ENCODE measurements at places on chromosomes 16 and 17.

DNA sequence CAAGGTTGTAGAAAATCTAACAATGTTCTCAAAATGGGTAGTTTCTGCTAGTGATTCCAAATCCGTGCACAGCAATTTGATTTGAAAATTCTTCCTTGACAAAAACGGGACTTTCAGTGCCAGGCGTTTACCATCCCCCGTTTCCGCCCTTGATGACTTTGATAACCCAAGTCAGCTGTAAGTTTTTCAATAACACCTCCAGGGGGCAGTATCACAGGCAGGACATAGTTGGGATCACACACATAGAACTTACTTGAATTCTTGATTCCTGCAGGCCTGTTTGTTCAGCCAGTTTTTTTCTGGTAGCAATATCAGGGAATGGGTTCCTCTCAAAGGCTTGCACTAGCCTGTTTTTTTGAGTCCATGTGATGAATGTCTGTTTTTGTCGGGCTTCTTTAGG is 5.6 kb downstream of the DUXB start:
- no peak for DNase-seq

GRCh38 chr16:7167626-7168025 is 165.0 kb upstream of the RBFOX1 start:
- DNase-seq: no peak

DNA sequence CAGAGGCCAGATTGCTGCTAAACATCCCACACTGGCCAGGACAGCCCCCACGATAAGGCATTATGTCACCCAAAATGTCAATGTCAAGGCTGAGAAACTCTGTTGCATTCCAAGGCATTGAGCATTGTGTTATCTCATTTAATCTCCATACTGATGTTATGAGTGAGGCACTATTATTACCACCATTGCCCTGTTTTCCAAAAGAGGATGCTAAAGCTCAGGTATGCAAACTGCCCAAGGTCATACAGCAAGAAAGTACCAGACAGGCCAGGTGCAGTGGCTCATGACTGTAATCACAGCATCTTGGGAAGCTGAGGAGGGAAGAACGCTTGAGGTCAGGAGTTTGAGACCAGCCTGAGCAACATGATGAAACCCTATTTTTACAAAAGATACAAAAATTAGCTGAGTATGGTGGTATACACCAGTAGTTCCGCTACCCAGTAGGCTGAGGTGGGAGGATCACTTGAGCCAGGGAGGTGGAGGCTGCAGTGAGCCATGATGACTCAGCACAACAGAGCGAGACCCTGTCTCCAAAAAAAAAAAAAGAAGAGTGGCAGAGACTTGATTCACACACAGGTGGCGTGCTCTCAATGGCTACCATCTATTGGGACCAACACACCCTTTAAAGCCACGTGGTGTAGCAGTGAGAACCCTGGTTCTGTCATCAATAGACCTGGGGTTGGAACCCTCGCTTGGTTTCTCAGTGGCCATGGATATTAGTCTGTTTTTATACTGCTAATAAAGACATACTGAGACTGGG is 58.8 kb upstream of the GRIN2A start:
- no peak for DNase-seq

DNA sequence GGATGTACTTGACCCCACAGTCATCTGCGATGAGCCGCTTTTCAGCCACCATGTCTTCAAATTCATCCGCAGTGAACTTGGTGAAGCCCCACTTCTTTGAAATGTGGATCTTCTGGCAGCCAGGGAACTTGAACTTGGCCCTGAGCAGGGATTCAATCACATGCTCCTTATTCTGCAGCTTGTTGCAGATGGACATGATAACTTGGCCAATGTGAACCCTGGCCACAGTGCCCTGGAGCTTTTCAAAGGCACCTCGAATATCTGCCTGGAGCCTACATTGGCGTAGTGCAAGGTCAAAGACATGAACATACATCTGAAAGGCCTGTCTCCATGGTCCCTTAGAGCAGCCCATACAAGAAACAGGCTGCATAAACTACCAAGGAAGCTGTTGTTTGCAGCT is 1.8 kb upstream of the TENT4B start:
- no peak for DNase-seq

- no peak for DNase-seq
Measured at GRCh38 chr17:7932949-7933348, 943 bp downstream of the CNTROB start.

DNA sequence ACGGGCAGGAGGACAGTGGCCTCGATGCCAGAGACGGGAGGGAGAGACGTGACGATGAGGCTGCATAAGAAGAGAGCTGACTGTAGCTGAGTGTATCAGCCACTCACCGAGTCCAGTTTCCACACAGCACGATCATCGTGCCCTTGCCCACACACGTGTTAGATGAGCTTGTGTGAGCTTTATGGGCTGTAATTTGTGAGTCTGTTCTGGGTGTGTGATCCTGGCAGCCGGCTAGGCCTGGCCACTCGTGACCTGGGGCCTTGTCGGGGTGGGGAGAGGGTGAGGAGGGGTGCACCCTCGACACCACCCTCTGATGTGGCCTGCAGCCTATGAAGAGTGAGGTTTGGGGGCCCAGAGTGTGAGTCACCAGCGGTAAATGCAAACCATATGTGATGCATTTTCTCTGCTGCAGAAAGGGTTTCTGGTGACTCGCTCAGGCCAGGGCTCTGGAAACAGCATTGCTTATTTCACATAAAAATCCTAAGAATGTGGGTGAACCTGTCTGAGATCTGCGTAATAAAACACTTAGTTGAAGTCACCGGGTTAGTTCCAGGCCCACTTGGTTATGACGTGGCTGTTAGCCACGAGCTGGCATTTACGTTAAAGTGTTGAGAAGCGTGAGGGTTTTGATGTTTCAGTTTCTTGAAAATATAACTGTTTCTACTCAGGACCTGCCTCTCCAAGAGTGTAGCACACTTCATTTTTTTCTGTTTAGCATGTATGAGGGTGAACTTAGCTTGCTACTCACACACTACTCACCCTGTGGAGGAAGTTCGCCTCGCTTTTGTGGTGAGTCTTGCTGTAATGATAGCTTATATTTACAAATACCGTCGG is 4.2 kb downstream of the METRNL start:
- no peak for DNase-seq

- no peak for DNase-seq
Measured at GRCh38 chr17:39222151-39222550, 3.6 kb downstream of the STAC2 start.

- DNase-seq: no peak
Measured at GRCh38 chr17:49573510-49574322, 2.0 kb upstream of the NXPH3 start.

DNA sequence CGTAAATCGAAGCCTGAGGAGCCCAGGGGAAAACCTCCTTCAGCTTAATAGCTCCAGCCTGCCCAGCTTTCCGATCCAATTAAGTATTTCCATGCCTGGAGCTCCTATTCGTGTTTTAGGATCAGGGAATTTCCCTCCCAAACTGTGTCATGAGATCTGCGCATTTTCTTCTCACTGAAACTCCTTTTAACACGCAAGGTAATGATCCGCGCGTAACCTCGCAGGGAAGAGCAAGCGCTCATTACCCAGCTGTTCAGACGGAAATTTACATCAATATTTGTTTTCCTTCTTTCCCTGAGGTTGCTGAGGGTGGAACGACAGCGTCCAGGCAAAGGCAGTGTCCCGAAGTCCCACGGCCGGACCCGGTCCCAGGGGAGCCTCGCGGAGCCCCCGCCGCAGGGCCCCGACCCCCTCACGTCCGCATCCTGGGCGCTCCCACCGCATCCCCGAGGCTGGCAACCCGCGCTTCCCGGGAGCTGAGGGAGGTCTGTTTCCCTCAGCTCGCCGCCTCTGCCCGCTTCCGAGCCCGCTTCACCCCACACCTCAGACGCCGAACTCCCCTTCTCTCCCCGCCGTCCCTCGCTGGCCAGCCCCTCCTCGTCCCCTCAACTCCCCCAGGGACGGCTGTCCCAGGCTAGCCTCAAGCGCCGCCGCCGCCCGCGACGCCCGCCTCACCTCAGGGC is 415 bp downstream of the ABCA5 start:
- DNase-seq: no peak

DNA sequence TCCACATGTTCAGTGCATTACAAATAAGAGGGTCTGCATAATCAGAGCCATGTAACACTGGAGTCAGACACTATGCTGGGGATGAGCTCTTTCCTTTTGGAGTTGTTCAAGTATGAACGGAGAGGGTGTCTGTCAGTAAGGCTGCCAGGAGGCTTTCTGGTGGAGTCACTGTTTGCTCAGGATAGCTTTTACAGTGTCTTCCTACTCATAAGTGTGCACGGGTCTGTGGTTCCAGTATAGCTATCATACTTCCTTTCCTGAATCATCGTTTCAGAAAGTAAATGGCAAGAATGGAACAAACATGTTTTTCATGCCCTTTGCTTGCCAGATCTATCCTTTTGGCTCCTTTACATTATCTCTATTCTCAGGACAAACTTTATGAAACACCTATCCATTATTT is 152.7 kb upstream of the CDH11 start:
- DNase-seq: no peak

GRCh38 chr17:73875346-73875745 is 231.1 kb upstream of the SDK2 start:
- DNase-seq: no peak

GRCh38 chr17:76551685-76552084 is 11.8 kb downstream of the PRCD start:
- DNase-seq: no peak

DNA sequence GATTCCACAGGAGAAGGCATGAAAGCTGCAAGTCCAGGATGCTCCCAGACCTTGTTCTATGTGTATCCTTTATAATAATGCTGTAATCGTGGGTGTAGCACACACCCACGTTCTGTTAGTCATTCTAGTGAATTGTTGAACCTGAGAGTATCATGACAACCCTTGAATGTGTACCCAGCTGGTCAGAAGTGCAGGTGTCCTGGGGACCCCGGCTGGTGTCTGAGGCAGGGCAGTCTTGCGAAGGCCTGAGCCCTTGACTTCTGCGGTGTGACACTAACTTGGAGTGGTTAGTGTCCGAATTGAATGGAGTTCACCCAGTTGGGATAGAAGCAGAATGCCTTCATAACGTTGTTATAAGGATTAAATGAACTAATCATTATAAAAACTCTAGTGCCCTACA is 218.0 kb upstream of the TNRC6C start:
- DNase-seq: no peak

DNA sequence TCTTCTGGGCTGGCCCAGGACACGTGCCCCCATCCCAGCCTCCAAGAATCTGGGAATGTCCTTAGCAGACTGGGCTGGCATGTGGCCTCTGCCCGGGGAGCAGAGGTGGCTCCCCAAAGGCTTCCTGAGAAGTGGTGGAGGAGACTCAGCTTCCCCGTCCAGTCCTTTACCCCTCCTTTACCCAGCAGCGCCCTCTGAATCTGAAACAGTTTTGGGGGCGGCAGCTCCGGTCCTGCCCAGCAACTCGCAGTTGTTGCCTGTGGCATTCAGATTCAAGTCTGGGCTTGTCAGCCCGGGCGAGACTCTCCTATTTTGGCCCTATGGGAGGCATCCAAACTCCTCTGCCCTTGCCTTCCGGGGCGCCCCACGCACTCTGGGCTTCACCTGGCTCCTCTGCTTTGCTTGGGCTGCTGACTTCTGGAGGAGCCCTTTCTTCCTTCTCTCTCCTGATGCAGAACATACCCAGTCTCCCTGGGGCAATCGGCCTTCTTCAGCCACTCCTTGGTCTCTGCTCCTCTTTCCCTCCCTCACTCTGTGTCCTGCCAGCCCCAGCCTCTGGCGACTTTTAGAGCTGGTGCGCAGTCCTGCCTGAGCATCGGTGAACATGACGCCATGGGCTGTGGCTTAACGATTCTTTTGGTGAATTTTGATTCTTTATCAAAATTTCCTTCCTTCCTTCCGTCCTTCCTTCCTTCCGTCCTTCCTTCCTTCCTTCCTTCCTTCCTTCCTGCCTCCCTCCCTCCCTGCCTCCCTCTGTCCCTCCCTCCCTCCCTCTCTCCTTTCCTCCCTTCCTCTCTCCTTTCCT is 55.2 kb downstream of the CMIP start:
- no peak for DNase-seq

GRCh38 chr17:14458724-14459123 is 157.8 kb downstream of the HS3ST3B1 start:
- no peak for DNase-seq

GRCh38 chr17:34603974-34604373 is 24.6 kb downstream of the TMEM132E start:
- DNase-seq: no peak

GRCh38 chr17:19370493-19370960 is 7.8 kb upstream of the MAPK7 start:
- no peak for DNase-seq

GRCh38 chr16:11389631-11390565 is 44.6 kb downstream of the RMI2 start:
- DNase-seq: no peak

DNA sequence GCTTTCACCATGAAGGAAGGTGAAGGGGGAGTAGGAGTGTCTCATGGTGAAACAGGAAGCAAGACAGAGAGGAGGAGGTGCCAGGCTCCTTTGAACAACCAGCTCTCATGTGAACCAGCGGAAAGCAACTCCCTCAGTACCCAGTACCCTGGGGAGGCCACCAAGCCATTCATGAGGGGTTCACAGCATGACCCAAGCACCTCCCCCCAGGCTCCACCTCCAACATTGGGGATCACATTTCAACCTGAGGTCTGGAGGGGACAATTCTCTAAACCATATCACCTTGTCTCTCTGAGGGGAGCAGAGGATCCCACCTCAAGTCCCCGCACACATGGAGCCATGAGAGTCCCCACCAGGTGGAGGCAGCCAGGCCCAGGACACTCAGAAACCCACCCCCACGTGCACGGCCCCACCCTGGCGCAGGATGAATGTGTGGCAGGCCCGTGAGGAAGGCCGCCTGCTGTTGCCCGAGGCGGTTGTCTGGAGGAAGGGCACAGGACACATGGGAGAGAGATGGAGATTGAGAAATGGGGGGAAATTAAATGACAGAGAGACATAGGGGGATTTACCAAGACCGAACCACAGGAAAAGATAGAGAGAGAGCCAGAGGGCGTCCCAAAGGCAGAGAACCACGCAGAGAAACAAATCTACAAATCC is 85.9 kb downstream of the TMEM132E start:
- DNase-seq: no peak

DNA sequence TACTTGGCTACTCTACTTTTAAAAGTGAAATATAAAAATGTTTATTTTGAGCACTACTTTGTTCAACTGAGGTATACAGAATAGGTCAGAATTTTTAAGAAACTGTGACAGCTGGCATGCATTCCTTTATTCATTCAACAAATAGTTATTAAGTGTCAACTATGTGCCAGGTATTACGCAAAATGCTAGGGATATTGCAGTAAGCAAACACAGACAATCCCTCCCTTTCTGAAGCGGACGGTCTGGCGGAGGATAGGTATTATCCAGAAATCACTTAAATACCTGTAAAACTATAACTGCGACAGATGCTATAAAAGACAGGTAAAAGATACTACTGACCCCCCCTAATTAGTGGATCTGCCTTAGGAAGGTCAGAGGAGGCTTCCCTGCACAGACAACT is 26.1 kb downstream of the METTL16 start:
- DNase-seq: no peak

- peak; percentile 38 for DNase-seq
Measured at GRCh38 chr17:77493901-77494663, 353.3 kb downstream of the SEC14L1 start.
